ENCODE measurements at places on chromosomes 4 and X.

DNA sequence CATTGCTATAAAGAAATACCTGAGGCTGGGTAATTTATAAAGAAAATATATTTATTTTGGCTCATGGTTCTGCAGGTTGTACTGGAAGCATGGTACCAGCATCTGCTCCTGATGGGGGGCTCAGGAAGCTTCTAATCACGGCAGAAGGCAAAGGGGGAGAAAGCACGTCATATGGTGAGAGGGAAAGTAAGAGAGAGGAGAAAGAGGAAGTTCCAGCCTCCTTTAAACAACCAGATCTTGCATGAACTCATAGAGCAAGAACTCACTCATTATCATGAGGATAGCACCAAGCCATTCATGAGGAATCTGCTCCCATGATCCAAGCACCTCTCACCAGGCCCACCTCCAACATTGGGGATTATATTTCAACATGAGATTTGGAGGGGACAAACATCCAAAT, 125.0 kb upstream of the GRPR start:
- DNase-seq: no peak

DNA sequence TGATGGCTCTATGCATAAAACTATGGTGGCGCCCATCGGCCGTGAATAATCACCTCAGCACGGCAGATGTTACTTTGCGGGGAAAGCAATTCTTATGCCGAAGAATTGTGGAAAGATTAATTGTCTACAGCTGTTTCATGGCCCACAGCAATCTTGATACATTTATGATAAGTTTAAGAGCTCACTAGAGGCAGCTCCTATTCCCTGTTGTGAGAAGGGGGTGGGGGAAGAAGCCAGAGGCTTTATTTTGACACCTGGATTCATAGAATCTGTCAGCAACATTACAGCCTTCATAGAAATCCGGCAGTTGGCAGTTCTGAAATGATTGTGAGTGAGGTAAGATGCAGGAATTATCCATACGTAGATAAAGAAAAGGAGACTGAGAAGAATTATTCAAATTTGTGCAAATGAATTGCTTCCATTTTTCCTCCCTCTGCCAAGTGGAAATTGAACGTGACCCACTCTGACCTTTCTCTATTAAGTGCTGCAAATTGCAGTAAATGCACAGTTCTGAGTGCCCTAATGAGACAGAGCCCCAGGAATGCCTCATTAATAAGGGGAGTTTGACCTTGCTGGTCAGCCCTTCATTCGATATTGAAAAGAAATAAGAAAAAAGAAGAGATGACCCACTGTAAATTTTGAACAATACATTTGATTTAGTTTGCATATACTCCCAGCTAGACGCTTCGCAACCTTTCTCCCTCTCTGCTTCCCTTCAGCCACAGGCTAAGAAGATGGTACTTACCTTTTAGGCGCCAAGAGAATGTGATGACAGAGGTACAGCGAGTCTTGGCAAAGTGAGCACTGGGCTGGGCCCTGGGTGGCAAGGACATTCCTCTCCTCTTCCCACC, 188.8 kb downstream of the GPAT3 start:
- no peak for DNase-seq

DNA sequence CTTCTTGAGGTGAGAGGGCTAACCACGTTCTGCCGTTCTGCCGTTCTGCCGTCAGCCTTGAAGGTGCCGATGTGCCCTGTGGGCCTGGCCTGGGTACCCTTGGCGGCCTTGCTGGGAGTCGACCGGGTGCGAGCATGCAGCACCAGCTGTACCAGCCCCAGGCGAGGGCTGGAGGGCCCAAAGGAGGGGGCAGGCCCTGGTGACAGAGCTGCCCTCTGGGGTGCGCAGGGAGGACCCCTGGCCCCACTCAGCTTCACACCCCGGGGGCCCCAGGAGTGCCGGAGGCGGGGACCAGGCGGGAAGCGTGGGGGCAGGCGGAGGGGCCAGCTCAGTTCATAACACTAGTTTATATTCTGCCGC, 22.1 kb downstream of the UVSSA start:
- peak; percentile 7 for DNase-seq

GRCh38 chrX:18537524-18537923, 112.1 kb downstream of the CDKL5 start:
- no peak for DNase-seq

DNA sequence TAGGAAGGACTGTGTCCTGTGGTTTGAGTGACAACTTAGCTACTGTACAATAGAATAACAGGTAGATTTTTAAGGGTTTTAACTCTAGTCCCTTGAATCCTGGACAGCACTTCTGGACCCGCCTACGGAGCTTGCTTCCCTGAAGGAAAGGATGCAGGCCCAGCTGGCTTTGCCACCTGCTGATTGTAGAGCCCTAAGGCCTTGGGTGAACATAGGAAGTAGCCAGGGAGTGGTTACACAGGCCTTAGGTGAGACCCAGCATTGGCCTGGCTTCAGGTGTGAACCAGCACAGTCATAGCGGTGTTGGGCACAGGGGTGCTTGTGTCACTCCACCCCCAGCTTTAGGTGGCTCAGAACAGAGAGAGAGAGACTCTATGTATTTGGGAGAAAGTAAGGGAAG, 413.5 kb downstream of the GRIA2 start:
- no peak for DNase-seq

DNA sequence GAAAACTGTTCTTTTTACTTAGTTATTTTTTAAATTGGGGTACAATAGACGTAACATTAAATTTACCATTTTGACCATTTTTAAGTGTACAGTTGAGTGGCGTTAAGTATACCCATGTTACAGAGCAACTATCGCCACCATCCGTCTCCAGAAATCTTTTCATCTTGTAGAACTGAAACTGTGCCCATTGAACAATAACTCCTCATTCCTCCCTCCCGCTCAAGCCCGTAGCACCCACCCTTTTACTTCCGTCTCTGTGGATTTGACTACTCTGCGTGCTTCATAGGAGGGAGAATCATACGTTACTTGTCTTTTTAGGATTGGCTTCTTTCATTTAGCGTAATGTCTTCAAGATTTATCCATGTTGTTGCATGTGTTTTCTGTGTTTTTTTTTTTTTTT, 55.3 kb downstream of the TMEM131L start:
- no peak for DNase-seq

GRCh38 chr4:164058776-164059445, 564.4 kb downstream of the TMA16 start:
- DNase-seq: no peak

GRCh38 chrX:11739776-11740175, 18.3 kb upstream of the MSL3 start:
- no peak for DNase-seq

GRCh38 chr4:10762561-10762960, 78.0 kb upstream of the CLNK start:
- DNase-seq: no peak

DNA sequence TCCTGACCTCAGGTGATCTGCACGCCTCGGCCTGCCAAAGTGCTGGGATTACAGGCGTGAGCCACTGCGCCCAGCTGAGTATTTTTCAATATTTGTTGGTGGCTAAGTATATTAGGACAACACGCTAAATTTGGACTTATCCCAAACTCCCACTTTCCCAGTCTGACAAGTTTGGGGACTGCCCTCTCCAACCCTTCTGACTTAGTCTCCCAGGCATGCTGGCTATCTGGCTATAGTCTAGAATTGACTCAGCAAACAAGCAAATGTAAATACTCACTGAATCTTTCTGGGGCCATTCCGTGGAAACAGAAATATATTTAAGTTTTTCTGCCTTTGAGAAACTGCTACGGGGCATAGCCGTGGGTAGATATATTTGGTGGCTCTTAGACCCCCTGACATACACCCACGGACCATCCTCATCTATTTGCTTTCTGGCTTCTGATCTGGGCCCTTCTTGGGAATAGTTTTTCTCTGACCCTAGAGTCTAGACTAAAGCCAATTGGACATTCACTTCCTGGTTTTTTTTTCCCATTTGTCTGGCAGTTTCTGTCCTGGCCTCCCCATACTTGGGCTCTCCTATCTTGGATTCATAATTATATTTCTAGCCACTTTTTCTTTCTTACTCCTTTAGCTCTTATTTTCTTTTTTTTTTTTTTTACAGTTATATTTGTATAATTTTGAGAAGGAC, 11.3 kb upstream of the DOCK11 start:
- no peak for DNase-seq

DNA sequence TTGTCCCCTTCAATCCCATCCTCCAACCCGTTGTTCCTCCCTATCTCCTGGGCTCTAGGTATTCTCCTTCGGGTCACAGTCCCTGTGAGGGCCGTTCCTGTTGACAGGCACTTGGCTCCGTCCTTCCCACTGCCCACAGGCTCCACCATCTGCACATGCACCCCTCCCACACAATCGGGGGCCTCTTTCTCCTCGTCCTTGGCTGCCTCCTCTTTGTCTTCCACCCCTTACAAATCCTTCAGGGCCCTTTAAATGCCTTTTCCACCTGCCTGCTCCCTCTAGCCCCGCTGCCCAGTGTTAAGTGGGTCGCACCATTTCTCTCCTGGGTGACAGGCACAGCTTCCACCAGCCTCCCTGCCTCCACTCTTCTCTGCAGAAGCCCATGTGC, 2.7 kb upstream of the AVPR2 start:
- DNase-seq: no peak

- DNase-seq: no peak
These were observed 24.2 kb downstream of the NDNF start for GRCh38 chr4:121048165-121048564.

- DNase-seq: no peak
These were observed 124.0 kb upstream of the CLNK start for GRCh38 chr4:10808591-10808990.

- DNase-seq: no peak
These were observed 12.6 kb downstream of the SORBS2 start for GRCh38 chr4:185799442-185799841.

DNA sequence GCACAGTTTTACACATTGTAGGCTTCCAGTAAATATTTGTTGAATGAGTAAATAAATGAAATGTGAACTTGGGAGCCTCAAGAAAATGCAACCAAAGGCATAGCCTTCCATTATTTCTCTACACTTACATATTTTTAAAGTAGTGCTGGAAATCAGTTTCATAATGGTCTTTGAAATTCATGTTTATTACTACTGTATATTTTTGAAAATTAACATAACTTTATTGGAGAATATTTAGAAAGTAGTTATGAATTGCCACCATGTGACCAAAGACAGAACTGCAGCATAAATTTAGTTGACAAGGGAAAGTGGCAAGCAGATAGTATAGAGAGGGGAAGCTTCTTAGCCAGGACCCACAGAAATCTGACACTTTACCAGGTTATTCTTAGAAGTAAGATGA, 6.4 kb downstream of the TCEAL8 start:
- no peak for DNase-seq

GRCh38 chr4:2785613-2786012, 7.3 kb upstream of the SH3BP2 start:
- DNase-seq: no peak

- DNase-seq: peak; percentile 63
These were observed 348.5 kb downstream of the MID1IP1 start for GRCh38 chrX:39149761-39150160.

GRCh38 chr4:64251781-64252180, 157.5 kb downstream of the TECRL start:
- DNase-seq: no peak

DNA sequence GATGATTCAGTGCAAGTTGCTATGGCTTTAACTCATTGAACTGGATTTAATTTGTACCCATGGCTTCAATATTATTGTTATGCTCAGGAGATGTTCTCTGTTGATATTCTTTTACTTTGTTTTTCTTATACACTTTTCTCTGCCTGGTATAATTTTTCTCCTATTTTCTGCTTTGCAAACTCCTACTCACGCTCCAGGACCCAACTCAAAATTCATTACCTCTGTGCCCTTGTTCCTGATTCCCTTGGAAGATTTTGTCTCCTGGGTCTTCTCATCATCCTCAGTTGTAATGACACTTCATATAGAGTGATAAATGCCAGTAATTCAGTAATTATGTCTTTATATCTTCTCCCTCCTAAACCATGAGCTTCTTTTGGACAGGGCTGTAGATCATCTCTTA, 259.9 kb upstream of the JADE1 start:
- no peak for DNase-seq

GRCh38 chr4:110049951-110050925, 137.6 kb downstream of the EGF start:
- DNase-seq: peak; percentile 53

DNA sequence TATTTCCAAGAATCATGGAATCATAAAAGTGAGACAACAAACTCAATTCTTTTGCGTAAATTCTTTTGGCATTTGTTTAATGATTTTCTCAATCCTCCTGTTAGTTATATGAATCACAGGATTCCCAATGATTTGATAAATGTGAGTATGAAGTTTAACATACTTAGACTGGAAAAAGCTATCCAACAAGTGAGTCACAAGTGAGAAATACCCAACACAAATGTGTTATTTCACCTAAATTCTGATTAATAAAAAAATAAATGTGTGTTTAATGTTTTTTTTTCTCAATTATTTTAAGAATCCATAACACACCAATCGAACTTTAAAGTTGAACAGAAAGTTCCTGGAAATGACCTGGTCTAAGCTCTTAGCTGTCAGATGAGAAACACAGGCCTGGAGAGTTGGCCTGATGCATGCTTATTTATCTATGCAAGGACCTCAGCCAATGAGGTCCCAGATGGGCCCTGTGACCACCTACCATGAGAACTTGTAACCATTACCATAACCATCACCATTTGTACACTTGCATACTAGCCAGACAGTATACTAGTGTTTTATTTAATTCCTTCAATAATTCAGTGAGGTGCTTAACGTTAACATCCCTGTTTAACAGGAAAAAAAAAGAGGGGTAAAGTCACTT, 386.7 kb downstream of the SPRY1 start:
- DNase-seq: no peak

- DNase-seq: no peak
These were observed 1.2 kb downstream of the ATP11C start for GRCh38 chrX:139931646-139932072.

- no peak for DNase-seq
These were observed 192.2 kb upstream of the ARX start for GRCh38 chrX:25207803-25208475.

DNA sequence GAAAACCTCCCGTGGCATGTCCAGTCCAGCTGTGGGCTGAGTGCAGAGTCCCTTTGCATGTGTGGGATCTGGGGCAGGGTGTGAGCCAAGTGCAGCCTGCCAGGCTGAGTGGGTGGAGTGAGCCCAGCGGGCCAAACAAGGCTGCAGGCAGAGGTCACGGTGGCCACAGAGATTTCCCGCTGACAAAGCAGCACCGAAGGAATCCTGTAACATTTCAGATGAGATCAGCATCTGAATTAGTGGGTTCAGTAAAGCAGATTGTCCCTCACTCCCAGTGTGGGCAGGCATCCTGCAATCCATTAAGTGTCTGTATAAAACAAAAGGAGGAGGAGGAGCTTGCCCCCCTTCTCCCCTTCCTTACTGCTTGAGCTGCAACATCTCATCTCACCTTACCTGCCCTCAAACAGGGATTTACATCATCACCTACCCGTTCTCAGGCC, 324.4 kb downstream of the FAT4 start:
- no peak for DNase-seq

- no peak for DNase-seq
These were observed 2361.6 kb upstream of the AGA start for GRCh38 chr4:179803857-179804256.

- DNase-seq: no peak
These were observed 378.3 kb upstream of the NDST4 start for GRCh38 chr4:115491686-115492085.
